ENCODE measurements at places on chromosomes 4 and X. TPM values are rescaled to one million over a fixed set of nuclear protein-coding genes. Genes with fewer than 3 reads are reported as not detected.

The RHOH gene
- 1.2 TPM for polyA plus RNA-seq

The MGARP gene
- not detected for polyA plus RNA-seq

The PNMA3 gene
- polyA plus RNA-seq, result 0.48 TPM

The SLC16A2 gene
- not detected for polyA plus RNA-seq

The PABPC1L2A gene
- polyA plus RNA-seq, result not detected

GRCh38 chr4:138602664-138603063, 360.5 kb upstream of the SLC7A11 start:
- no peak for DNase-seq
- no peaks in the 10 kb centered on the region for H3K4me1 ChIP-seq
- no peak overlapping the region for H3K27ac ChIP-seq
- H3K36me3 ChIP-seq, result no peaks in the 10 kb centered on the region

- no peak overlapping the region for H3K4me3 ChIP-seq
- H3K27ac ChIP-seq, result no peak overlapping the region
- no peaks in the 10 kb centered on the region for H3K36me3 ChIP-seq
- DNase-seq, result no peak
- H3K4me1 ChIP-seq, result no peaks in the 10 kb centered on the region
- H3K27me3 ChIP-seq, result no peaks in the 10 kb centered on the region
Measured at GRCh38 chrX:22015139-22015750, 16.9 kb upstream of the PHEX start.

GRCh38 chrX:103845165-103845653, 13.2 kb upstream of the RAB9B start:
- H3K27me3 ChIP-seq, result no peaks in the 10 kb centered on the region
- H3K4me3 ChIP-seq, result no peak overlapping the region
- no peak overlapping the region for H3K27ac ChIP-seq
- peak; percentile 20 for DNase-seq
- H3K4me1 ChIP-seq, result no peaks in the 10 kb centered on the region

GRCh38 chrX:151151665-151152267, 24.6 kb upstream of the GPR50 start:
- no peak overlapping the region for H3K4me3 ChIP-seq
- DNase-seq, result peak; percentile 22
- no peaks in the 10 kb centered on the region for H3K36me3 ChIP-seq
- H3K27ac ChIP-seq, result no peak overlapping the region

DNA sequence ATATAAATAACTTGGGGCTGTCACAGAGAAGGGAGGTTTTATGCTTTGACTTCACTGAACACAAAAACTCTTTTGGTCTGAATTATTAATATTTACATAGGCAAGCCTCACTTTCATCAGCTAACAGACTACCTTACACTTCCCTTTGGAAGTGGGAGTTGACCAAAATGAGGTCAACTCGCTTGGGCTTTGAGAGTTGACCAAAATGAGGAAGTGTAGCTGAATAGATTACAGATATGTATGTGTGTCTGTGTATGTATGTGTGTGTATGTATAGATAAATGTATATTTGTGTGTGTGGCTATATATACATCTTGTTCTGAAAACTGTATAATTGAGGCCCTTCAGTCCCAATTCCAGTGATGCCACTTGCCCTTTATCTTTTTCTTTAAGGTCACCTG, 113.3 kb upstream of the IL13RA1 start:
- DNase-seq, result peak; percentile 14
- no peak overlapping the region for H3K27ac ChIP-seq
- H3K4me1 ChIP-seq, result no peaks in the 10 kb centered on the region
- H3K4me3 ChIP-seq, result no peak overlapping the region

The MAGEB2 gene
- not detected for polyA plus RNA-seq

DNA sequence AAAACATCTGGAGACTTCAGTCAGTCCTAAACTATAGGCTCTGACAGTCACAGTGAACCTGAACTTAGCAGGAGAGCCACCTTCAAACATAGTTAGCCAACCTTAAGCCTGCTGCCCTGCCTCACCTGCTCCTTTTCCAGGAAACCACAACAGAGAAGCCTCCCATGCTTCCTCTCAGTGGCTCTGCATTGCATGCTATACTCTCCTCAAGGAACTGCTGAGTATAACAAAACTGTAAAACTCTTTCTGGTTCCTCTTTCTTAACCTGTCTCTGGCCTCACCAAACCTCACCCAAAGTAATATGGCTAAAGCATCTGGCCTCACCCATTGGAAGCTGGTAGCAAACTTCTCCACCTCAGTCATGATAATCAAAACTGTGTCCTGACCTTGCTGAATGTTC, 122.1 kb downstream of the ANKRD50 start:
- no peaks in the 10 kb centered on the region for H3K4me1 ChIP-seq
- H3K4me3 ChIP-seq, result no peak overlapping the region
- no peak for DNase-seq

The SUPT20HL1 gene
- polyA plus RNA-seq, result not detected

GRCh38 chr4:27088491-27088890, 227.8 kb downstream of the STIM2 start:
- H3K27me3 ChIP-seq, result peaks cover 58% of the 10 kb centered on the region
- no peak overlapping the region for H3K4me3 ChIP-seq
- no peak overlapping the region for H3K27ac ChIP-seq
- H3K36me3 ChIP-seq, result no peaks in the 10 kb centered on the region
- peaks cover 30% of the 10 kb centered on the region for H3K4me1 ChIP-seq

- H3K36me3 ChIP-seq, result no peaks in the 10 kb centered on the region
- H3K4me1 ChIP-seq, result peaks cover 26% of the 10 kb centered on the region
- no peak for DNase-seq
- H3K27ac ChIP-seq, result no peak overlapping the region
Measured at GRCh38 chrX:16958356-16958755, 11.9 kb downstream of the REPS2 start.

The HMGN5 gene
- 0.86 TPM for polyA plus RNA-seq

DNA sequence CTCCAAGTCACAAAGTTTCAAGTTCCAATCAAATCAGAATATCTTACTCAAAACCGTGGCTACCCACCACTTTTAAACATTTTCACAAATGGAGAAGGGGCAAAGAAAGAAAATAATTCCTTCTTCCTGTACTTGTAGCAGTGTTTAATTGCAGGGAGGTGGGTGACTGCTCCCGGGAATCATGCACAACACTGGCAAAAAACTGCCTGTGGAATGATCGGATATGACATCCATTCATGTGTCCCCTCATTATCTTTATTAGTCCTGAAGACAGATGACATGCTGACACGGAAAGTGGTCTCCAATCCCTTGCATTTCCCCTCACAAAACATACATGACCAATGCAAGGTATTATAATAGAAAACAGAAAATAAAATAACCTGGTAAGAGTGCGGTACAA, 2.0 kb downstream of the TSPAN5 start:
- peaks cover 20% of the 10 kb centered on the region for H3K4me1 ChIP-seq
- no peak for DNase-seq
- no peak overlapping the region for H3K4me3 ChIP-seq
- H3K27ac ChIP-seq, result no peak overlapping the region
- H3K36me3 ChIP-seq, result no peaks in the 10 kb centered on the region

DNA sequence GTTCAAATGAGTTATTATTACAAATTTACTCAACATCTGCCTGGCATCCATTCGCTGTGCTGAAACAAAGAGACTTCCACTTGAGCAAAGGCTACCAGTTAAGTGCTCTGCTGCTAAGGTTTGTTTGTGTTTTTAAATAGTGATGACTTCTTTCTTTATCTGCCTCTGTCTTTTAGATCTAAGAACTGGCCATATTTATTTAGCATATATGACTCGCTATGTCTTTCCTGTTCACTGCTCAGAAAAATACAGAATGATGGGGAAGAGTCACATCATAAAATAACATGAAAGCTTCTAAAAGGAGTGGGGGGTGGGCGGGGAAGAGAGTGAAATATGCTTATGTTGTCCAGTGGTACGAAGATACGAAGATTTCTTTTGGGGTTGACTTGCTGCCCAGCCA, 322.2 kb downstream of the GPAT3 start:
- H3K27me3 ChIP-seq, result no peaks in the 10 kb centered on the region
- no peak overlapping the region for H3K4me3 ChIP-seq
- DNase-seq, result no peak

The VSIG4 gene
- polyA plus RNA-seq, result 10.2 TPM

GRCh38 chr4:103198111-103198765, at the start of gene CENPE:
Gene CENPE, minus strand, starts transcription at chr4:103198343. Its CDS starts 24 bp downstream, at chr4:103198319.
- peak; percentile 81 for DNase-seq
- H3K27me3 ChIP-seq, result no peaks in the 10 kb centered on the region
- no peak within 1 kb of the TSS for H3K27ac ChIP-seq
- peaks cover 16% of the 10 kb centered on the region for H3K36me3 ChIP-seq
- peak within 1 kb of the TSS; percentile 90 for H3K4me3 ChIP-seq

The GLRA3 gene
- polyA plus RNA-seq, result not detected

DNA sequence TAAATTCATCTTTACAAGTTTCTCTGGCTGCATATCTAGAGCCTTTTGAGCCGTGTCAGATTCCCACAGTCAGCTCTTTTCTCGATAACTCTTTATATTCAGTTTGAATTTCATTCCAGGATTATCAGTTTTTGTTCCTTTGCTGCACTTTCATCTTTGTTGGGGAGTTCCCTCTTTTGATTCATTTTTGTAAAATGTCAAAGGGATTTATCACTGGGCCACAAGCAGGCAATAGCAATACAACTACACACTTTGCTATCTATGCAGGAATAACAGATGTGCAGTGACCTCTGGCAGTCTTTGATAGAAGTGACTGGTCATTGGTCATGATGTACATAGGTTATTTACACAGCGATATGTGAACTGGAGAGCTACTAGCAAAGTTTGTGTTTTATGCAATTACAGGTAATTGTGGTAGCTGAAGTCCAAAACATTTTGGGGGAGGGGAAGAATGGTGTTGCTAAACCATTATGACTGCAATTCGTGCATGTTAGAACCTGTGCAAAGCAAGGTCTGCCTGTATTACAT, 43.8 kb downstream of the HPGDS start:
- H3K27me3 ChIP-seq, result no peaks in the 10 kb centered on the region
- H3K36me3 ChIP-seq, result no peaks in the 10 kb centered on the region
- no peak for DNase-seq
- no peak overlapping the region for H3K4me3 ChIP-seq
- H3K27ac ChIP-seq, result no peak overlapping the region

The SPOCK3 gene
- polyA plus RNA-seq, result 1.9 TPM

The MAML3 gene
- 1.5 TPM for polyA plus RNA-seq
